ENCODE measurements at places on chromosomes 1 and 21. TPM values are rescaled to one million over a fixed set of nuclear protein-coding genes. Genes with fewer than 3 reads are reported as not detected.

GPR3 gene
- total RNA-seq, result 11.0 TPM

- no peak overlapping the region for H3K27ac ChIP-seq
- H3K27me3 ChIP-seq, result no peaks in the 10 kb centered on the region
- no peak for DNase-seq
- H3K36me3 ChIP-seq, result no peaks in the 10 kb centered on the region
- H3K4me1 ChIP-seq, result no peaks in the 10 kb centered on the region
Observed at GRCh38 chr1:198337886-198338285, 181.1 kb downstream of the NEK7 start.

- H3K27me3 ChIP-seq, result no peaks in the 10 kb centered on the region
- H3K27ac ChIP-seq, result no peak overlapping the region
- no peaks in the 10 kb centered on the region for H3K36me3 ChIP-seq
Observed at GRCh38 chr1:231138236-231138635, 23.6 kb upstream of the TRIM67 start.

DNA sequence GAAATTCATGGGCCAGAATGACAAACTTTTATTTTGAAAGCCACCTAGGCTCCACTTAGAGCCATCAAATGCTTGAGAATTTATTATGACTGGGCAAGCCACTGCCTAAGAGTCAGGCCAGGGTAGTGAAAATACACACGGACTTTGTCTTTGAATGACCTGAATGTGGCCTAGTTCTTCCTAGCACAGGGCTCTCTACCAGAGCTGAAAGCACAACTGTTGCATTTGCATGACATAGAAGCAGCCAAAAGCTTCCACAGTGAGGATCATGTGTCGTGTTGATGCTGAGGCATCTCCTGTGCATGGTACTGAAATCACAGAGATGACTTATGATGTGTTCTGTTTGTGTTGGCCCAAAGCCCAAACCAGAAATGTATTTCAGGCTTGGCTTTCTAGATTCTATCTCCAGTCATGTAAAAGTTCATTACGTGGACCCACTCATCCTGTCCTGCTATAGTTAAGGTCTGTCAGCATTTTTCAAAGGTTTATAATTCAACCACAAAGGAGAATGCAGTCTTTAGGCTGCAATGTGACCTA is 164.0 kb upstream of the UBE2U start:
- H3K36me3 ChIP-seq, result no peaks in the 10 kb centered on the region
- H3K27me3 ChIP-seq, result no peaks in the 10 kb centered on the region
- H3K27ac ChIP-seq, result no peak overlapping the region
- no peaks in the 10 kb centered on the region for H3K4me1 ChIP-seq
- DNase-seq, result no peak
- H3K4me3 ChIP-seq, result no peak overlapping the region

GRCh38 chr1:150152182-150152536 is 2.4 kb downstream of the PLEKHO1 start:
- H3K27ac ChIP-seq, result no peak overlapping the region
- peaks cover 24% of the 10 kb centered on the region for H3K4me1 ChIP-seq
- H3K27me3 ChIP-seq, result no peaks in the 10 kb centered on the region
- no peak for DNase-seq
- H3K4me3 ChIP-seq, result no peak overlapping the region

DNA sequence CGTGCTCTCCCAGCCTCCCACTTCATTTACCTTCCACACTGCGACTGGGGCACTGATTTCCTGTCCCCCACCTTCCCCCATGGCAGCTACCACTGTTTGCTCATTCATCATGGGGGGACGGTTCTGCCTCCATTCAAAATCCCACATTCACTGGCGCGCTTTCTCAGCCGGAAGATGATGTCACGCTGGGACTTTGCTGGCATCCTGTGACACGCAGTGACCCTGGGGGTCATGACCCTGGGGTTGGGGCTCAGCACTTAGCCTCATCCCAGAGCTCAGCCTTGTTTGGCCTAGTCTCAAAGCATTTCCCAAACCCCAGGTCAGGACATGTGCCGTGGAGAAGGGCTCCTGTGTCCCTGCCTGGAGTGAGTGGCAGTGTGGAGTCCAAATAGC is 582 bp upstream of the KCNAB2 start:
- no peak overlapping the region for H3K4me3 ChIP-seq
- no peak for DNase-seq
- H3K4me1 ChIP-seq, result peaks cover 17% of the 10 kb centered on the region
- H3K27me3 ChIP-seq, result peaks cover 25% of the 10 kb centered on the region
- H3K27ac ChIP-seq, result no peak overlapping the region

GRCh38 chr1:73161418-73161817 is 879.1 kb upstream of the NEGR1 start:
- no peak overlapping the region for H3K27ac ChIP-seq
- no peak overlapping the region for H3K4me3 ChIP-seq
- no peak for DNase-seq

GRCh38 chr1:36956570-36956969 is 77.7 kb downstream of the GRIK3 start:
- DNase-seq, result no peak
- H3K27me3 ChIP-seq, result no peaks in the 10 kb centered on the region
- H3K4me1 ChIP-seq, result no peaks in the 10 kb centered on the region
- no peaks in the 10 kb centered on the region for H3K36me3 ChIP-seq

GRCh38 chr1:33443705-33444180 is 12.8 kb upstream of the PHC2 start:
- peaks cover 14% of the 10 kb centered on the region for H3K27me3 ChIP-seq
- H3K4me3 ChIP-seq, result no peak overlapping the region
- H3K4me1 ChIP-seq, result no peaks in the 10 kb centered on the region
- no peaks in the 10 kb centered on the region for H3K36me3 ChIP-seq
